ENCODE measurements at places on chromosomes 5 and 9.

GRCh38 chr5:99176186-99176585 is 247.4 kb upstream of the CHD1 start:
- DNase-seq, result no peak

DNA sequence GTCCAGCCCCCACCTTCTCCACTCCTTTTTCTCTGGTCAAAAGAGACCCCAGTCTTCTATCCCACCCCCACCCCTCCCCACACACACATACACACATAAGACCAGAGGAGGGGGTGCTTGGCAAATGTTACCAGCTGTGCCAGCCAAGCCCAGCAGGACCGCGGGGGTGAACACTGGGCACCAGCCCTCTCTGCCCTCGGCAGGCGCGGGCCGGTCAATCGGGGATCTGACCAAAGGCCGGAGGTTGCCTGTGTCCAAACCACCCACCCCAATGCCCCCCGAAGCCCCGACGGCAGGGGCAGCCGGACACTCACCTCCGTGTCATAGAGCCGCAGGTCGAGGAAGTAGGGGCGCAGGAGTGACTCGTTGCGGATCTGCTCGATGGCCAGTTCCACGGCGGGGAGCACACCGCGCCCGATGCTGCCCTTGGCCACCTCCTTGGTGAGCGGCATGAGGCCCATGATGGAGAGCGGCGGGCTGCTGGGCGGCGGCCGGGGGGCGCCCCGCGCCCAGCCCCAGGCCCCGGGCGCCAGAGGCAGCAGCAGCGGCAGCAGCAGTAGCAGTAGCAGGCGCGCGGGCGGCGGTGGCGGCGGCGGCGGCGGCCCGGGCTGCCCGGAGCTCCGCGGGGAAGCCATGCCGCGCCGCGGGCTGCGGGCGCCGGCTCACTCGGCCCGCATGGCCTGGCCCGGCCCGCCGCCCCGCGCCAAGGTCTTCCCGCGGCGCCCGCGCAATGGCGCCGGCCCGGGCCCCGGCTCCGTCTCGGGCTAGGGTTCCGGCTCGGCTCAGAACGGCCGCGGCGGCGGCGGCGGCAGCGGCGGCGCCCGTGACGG is 417 bp downstream of the GABBR2 start:
- no peak for DNase-seq

DNA sequence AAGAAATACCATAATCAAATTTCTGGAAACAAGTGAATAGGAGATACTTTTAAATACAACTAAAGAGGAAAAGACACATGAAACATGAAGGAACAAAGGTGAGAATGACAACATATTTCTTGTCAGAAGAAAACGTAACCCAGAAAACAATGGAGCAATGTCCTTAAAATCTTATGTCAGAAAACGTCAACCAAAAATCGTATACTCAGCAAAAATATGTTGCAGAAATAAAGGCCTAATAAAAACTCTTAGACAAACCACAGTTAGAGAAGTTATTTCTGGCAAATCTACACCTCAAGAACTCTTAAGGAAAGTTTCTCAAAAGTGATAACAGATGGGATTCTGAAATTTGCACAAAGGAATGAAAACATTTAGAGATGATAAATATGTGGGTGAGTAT is 66.3 kb upstream of the FBXL7 start:
- DNase-seq, result no peak

- peak; percentile 6 for DNase-seq
Observed at GRCh38 chr5:150000990-150001659, 586 bp downstream of the HMGXB3 start.

DNA sequence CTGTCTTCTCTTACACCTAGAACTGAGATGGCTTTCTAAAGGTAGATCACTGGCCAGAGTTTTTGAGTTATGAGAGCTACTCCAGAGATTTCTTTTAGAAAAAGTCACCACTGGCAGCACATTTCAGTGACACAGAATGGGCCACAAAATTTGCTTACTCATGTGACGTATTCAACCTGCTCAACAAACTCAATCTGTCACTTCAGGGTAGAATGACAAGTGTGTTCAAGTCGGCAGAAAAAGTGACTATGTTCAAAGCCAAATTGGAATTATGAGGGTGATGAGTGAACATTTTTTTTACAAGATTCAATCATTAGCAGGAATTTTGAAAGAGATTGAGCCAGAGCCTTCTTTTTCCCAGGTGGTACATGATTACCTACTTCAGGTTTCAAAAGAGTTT is 46.5 kb downstream of the TAF11L14 start:
- DNase-seq, result no peak

GRCh38 chr5:45521067-45521466 is 175.1 kb downstream of the HCN1 start:
- no peak for DNase-seq

- DNase-seq, result no peak
Observed at GRCh38 chr5:14108170-14108996, 34.8 kb upstream of the TRIO start.

- DNase-seq, result no peak
Observed at GRCh38 chr5:71891856-71892255, 172.8 kb downstream of the CARTPT start.

DNA sequence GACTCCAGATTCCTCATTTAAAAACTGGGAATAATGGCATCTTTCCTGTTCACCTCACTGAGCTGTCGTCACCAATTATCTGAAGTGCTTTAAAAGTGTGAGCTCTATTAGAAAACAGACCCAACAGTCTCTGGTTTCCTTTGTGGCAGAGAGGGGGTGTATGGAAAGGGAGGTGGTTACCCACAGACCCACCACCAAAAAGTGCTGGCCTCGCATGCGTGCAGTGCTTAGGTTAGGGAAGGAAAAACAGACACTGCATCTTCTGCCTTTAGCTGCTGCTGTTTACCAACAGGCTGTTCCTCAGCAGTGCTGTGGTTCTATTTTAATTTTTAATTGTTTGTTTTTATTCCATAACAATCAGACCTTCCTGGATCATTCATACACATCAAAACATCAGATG is 249.6 kb downstream of the PIK3R1 start:
- DNase-seq, result no peak

GRCh38 chr5:11268891-11269290 is 507.9 kb upstream of the DAP start:
- no peak for DNase-seq

DNA sequence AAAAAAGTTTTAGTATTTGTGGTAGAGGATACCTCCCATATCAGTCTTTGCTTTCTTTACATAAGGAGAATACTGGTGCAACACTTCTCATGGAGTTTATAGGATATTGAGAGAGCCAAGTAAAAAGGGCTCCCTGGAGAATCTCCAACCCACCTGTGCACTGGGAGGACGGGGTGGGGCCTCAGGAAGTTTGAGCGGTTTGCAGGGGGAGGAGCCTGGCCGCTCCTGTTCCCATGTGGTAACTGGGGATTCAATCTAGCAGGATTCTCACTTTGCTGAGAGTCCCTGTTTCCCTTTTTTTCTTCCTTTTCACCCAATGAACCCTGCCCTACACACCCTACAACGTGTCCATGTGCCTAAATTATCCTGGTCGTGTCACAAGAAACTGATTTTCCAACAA is 82.8 kb downstream of the APTX start:
- no peak for DNase-seq

DNA sequence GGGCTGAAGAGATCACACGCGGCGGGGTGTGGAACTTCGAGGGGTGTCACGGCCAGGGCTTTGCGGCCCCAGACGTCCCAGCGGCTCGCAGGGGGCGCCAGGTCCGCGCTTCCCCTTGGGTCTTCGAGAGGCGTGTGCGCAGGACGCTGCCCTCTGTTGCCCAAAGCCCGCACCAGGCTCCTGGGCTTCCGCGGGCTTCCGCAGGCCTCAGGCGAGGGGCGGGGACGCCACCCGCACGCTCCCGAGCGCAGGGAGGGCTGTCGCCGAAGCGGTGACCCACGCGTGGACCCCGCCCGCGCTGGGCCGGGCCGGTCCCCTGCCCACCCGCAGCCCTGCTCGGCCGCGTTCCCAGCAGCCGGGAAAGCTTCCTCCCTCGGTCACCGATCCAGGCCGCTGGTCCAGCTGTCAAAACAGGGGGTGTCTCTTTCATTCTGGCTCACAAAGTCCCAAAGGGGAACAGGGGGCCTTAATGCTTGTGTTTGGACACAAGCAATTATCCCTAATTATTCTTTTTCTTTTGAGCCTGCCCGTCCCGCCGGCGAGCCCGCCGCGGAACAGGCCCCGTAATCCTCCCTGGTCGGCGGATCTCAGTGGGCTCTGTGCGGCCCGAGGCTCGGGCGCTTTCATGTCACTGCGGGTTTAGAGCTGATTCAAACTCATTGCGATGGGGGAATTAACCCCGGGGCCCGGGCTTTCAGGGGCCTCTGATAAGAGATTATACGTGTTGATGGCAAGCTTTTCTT is 60.6 kb downstream of the TMEM174 start:
- DNase-seq, result no peak

- no peak for DNase-seq
Observed at GRCh38 chr5:157523976-157524375, 51.6 kb downstream of the ADAM19 start.

DNA sequence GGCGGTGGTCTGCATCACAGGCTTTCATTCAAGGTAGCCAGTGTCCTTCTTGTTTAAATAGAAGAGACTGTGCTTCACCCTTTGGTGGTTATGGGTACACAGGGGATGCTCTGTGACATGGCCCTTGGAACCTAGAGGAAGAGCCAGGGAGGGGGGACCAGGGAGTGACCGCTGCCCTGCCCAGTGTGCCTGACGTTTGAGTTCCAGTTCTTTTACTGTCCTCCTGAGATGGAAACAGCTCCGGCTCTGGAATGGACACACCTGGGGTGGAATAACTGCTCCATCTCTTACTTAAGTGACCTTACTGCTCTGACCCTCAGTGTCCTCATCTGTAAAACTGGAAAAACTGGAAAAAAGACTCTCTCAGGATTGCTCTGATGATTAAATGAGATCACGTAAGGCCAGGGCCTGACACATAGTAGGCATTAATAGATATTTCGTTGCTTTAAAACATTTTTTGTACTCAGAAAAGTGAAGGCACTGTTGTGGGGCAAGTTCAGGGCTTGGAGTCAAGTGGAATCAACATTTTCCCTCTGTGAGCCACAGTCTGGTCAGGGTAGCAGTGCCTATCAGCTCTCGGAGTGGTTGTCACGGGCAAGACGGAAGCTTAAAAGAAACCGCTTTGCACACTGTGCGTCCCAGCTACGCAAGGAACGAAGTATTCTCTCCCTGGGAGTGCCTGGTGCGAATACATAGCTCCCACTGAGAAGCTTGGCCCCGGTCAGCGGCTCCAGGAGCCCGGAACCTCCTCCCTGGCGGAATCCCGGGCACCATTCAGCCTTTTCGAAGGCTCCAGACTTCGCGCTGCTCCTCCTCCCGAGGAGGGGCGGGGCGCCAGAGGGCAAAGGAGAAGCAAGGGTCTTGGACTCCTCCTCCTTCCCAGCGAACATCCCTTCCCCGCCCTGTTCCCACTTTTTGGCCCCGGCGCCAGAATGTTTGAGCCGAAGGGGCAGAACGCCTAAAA is 5.8 kb downstream of the POU4F3 start:
- no peak for DNase-seq

- DNase-seq, result no peak
Observed at GRCh38 chr9:109258481-109259302, 62.2 kb downstream of the EPB41L4B start.

DNA sequence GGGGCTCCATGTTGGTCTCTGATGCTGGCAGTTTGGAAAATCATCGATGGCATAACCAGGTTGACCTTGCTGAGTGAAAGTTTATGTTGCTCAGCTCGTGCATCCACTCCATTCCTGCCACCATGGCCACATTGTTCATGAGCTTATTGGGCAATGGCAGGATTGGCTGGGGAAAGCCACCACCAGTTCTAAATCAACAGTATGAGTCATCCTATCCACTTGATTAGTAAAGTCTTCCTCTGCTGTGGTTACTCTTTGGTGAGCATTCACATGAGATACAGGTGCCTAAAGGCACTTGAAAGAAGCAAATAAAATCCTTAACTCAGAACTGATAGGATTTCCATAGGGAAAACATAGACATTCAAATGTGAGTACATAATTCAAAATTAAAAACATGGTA is 131.8 kb upstream of the FBN2 start:
- no peak for DNase-seq

DNA sequence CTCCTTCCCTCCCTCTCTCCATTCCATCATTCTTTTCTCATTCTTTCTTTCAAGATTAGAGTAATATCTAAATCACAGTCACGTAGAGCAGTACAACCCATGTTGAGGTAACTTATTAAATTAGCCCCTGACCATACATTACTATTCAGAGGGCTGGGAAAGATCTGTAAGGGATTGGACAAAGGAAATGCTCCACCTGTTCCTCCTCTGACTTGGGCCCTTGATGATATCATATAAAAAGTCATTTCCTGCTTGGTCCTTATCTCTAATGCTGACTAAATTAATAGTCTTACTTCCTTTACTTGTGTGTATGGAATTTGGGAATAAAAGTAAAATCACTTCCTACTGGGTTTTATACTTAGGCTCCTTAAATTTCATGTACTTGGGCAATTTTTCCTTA is 40.8 kb downstream of the SNX18 start:
- DNase-seq, result no peak

DNA sequence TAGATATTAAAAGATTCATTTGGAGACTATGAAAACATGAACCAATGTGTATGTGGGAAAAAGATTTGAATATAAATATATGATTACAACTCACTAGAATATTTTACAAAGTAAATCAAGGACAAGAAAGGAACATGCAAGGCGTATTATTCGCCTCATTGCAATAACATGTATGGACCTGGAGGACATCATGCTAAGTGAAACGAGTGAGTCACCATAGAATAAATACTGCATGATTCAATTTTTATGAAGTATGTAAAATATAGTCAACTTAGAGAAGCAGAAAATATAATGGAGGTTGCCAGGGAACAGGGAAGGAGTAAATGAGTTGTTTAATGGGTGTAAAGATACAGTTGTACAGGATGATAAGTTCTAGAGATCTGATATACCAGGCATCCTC is 4.9 kb downstream of the TXNDC8 start:
- no peak for DNase-seq

DNA sequence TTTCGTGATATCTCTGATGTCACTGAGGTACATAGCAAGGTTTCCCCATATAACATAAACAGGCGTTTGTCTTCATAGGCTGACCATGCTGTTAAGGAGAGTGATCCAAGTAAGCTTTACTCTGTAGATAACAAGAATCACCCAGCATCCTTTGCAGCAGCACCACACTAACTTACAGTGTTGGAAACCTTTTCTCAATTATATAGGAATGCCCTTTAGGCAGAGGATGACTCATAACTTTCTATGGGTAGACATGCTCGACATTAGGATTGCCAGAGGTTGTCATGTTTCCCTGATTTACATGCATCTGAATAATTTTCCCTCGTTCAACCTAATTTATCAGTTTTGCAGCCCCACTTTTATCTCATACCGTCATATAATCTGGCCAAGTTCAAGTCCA is 870.0 kb upstream of the CDH9 start:
- no peak for DNase-seq

- no peak for DNase-seq
Observed at GRCh38 chr5:153542536-153542935, 52.1 kb downstream of the GRIA1 start.

- DNase-seq, result no peak
Observed at GRCh38 chr5:129244478-129244877, 149.9 kb downstream of the ISOC1 start.
